ENCODE measurements at places on chromosomes 12 and 14.
A peak's percentile ranks its signal among the peaks of the same experiment; 100 is the strongest.

DNA sequence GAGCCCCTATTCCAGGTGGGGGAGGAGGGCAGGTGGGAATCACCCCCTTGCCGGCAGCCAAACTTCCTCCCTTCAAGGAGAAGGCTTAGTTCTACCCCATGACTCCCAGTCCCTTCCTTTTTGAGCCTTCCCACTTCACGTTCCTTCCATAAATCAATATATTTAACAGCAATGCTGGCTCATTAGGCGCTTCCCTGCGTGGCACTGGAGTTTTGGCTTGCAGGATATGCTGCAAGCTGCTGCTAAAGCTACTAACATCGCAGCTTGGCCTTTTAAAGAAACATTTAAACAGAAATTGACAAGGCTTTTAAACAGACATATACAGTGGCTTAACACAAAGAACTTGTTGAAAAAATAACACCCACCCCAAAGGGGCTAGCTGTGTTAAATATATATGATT, 308.0 kb upstream of the FKBP4 start:
- no peak for DNase-seq

DNA sequence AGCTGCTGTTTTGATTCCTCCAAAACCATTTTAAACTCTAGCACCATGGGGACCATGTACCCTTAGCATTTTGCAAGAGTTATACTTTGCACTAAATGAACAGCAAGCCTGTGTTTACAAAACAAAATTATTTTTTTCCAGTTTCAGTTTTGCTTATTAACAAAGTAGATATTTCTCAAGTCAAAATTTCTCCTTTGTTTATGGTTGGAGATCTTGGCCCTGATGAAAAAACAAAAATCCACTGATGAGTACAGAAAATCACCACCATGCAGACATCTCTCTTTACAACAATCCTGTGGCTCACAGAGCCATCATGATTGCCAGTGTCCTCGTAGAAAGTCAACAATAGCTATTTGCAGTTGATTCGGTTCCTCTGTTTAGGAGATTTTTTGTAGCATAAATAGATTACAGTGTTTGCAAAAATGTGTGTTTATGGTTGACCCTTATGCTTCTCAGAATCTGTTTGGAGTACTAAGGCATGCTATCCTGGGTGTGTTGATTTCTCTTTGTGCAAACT, 201.1 kb upstream of the NUDT4 start:
- no peak for DNase-seq

DNA sequence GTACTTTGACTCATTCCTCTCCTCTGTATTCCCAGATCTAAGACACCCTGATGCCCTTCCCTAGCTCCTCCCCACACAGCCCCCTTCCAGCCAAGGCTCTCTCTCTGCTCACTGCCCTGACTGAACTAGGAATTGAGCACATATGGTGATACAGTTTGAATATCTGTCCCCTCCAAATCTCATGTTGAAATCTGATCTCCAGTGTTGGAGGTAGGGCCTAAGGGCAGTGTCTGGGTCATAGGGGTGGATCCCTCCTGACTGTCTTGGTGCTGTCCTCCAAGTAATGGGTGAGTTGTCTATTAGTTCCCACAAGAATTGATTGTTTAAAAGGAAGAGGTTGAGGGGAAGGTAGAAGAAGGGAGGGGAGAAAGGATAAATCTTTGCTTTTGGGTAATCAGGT, 17.4 kb downstream of the CMKLR1 start:
- DNase-seq: no peak

DNA sequence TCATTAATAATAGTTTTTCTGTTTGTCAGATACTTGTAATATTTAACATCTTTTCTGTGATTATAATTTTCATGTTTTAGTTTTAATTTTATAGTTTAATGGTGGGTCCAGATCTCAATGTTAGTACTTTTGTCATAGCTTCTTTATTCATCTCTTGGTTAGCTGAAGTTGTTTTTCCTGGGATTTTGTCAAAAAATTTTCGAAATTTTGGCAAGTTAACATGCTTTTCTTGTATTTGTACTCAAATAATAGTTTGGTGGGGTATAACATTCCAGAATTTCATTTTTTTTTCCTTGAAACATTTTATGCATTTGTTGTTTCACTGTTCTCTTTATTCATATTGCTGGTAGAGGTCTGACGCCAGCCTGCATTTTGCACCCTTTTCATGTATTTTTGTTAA, 45.5 kb downstream of the KTN1 start:
- no peak for DNase-seq

DNA sequence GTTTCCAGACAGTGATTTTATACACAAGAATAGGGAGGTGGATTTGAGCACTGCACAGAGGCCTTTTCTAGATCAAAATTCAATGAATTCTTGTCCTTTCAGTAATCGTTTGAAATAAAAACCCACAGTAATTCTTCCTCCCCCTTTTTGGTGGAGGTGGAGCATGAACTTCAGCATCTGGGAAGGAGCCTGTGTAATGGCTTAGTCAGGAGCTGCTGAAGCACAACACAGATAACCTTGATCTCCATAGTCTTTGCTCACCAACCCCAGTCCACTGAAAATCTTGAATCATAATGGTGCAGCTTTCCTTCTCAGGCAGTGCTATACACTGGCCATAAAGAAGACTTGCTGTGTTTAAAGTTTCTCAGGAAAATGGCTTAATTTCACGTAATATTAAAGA, 6.4 kb upstream of the TBPL2 start:
- DNase-seq: no peak

DNA sequence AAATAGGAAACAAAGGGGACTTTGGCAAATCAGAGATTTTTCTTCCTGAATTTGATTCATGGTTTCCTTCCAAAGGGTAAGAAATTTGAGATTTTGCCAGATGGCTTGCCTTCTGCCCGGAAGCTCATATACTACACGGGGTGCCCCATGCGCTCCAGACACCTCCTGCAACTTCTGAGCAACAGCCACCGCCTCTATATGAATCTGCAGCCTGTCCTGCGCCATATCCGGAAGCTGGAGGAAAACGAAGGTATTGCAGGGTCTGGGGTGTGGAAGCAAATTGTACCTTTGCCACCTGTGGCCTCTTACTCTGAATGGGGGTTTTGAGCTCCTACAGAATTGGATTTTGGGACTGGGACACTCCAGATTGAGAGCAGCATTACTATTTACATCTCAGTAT, 63.5 kb downstream of the FRMD6 start:
- no peak for DNase-seq

GRCh38 chr14:91356181-91356763, 61.3 kb downstream of the CCDC88C start:
- no peak for DNase-seq

DNA sequence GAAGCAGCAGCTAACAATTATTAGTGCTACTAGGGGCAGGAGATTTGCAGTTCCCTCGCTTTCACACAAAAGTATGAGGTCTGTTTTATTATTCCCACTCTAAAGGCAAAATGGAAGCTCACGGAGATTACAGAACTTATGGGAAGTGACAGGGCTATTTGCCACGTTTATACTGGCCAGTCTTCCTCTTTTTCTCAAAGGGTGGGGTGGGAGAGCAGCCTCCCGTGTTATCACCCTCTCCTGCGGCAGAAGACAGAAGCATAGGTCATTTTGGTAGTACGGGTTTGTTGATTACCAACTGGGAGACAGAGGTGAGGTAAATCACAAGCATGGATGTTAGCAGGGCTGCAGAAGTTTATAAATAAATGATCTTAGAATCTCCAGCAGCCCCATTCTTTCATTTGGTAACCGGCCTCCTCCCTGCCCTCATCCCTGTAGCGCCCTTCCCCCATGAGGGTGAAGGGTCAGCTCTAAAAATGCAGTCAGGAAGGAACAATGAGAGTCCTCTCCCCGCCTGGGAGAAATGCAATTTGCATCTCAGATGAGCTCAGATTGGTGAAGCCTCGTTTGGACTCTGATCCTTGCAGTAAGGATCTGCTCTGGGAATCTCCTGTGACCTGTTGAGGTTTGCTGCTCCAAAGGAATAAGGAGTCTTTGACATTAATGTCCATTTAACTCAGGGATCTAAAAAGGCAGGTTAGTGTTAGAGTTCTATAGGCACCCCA, 44.7 kb upstream of the SINHCAF start:
- no peak for DNase-seq

- DNase-seq: no peak
Observed at GRCh38 chr14:52349731-52350130, 35.6 kb downstream of the PTGER2 start.

DNA sequence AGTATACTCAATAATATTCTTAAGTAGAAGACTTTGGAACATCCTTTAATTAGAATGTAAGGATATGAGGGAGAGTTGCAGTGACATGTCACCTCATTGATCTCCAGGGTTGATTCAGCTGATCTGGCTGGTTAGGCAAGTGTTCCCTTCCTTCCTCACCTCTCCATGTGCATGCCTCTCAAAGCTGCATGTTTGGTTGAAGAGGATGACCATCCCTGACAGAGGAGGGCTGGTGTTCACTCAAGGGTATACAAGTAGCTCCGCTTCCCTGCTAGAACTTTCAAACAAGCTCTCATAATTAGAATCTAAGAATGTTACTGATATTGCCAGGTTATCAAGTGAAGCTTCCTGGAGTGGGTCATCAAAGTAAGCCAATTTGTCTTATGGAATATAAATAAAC, 341.1 kb upstream of the FLRT2 start:
- no peak for DNase-seq

- peak; percentile 54 for DNase-seq
Observed at GRCh38 chr12:53218551-53219291, 11.7 kb upstream of the ITGB7 start.

DNA sequence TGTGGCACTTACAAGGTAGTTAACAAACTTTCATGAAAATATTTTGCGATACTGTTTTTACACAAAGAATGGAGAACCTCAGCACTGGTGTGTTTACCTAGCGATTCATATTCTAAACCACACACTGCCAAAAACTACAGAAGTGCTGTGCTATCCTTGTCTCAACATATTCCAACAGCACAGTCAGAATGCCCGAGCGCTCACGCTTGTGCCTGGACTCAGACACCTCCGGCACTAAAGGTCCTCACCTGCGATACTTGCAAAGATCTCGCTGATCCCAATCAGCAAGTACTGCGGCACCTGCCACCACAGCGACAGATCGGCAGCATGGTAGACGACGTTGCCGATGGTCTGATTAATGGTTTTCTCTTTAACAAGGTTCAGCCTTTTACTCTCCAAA, 23.2 kb downstream of the SLC15A4 start:
- no peak for DNase-seq

DNA sequence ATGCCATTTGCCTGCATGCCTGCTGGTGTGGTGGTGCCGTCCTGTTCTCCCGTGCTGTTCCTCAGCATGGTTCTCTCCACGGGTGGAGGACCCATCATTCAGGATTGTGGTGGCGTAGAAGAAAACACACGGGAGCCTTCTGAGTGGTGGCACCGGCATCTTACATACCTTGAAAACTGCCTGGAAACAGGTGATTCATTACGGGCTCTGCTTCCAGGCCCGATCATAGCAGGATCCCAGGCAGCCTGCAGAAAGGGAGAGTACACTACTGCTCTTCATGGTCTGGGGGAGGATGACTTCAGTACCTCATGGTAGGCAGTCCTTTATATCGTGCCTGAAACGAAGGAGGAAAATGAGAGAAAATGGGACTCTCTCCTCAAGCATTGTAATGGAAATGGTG, 66.6 kb upstream of the KCNA5 start:
- DNase-seq: no peak

DNA sequence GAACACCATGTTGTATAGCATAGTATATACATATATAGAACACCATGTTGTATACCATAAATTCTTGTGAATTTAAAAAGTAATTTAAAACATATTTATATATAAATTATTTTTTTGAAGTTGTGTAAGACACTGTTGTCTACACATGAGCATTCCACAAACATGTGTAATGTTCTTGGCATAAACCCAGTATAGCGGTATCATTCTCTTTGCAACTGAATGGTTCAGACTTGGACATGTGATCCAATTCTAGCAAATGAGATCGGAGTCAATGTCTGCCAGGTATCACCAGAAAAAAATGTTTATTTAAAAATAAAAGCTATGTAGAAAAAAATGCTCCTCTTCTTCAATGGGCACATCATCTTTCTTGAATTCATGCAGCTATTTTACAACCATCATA, 33.9 kb downstream of the CEP290 start:
- no peak for DNase-seq

DNA sequence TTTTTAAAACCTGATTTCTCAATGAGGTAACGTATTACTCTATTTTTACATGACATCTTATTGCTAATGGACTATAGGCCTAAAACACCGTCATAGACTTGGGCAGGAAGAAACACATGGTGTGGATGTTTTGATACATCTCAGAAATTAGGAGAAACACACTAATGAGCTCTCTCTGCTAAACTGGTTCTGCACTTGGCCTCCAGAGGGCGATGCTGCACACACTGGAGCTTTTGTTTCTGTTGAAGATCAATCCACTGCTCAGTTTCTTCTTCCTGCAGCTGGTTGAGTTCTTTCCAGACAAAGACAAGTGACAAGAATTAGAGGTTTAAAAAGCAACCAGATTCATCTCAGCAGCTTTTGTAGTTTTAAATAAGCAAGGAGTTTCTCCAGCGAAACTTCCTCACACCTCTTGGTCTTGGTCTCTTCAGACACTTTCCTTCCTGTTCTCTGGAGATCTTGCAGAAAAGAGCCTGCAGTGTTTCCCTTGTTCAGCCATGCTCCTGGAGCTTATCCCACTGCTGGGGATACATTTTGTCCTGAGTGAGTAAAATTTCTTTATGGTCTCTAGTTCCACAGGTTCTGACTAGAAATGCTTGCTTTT, 178.5 kb upstream of the OR4E1 start:
- peak; percentile 65 for DNase-seq

- DNase-seq: no peak
Observed at GRCh38 chr12:26845984-26846383, 13.0 kb upstream of the ITPR2 start.

DNA sequence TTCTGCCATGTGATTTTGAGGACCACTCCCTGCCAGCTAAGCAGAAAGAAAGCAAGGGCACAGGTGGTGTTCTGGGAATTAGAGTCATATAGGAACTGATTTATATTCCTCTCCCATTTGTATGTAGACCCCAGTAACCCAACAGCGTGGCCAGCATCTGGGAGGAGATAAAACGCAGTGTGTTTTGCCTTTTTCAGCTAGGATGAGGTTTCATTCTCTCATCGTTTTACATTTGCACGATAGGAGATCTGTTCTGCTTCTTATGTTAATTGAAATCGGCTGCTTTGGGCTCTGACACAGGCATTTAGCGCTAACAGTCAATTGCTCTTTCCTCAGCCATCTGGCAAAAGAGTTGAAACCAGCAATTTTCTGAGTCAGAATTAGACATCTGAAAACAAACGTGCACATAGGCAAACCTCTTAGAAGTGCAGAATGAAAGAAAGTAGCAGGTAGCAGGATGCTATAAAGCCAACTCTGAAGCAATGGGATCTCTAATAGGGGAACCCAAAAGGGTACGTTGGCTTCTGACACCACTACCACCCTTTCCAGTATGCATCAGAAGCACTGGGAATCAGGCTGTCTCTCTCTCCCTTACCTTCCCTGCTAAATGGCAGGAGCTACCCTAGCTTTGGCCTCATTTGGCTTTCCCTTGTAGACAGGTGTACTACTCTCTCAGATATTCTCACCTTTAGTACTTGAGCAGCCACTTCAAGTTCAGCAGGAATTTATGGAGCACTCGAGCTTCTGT, 219.1 kb downstream of the PHLDA1 start:
- no peak for DNase-seq

GRCh38 chr12:126432780-126433179, 1367.5 kb downstream of the AACS start:
- no peak for DNase-seq

GRCh38 chr14:94538070-94538740, 23.0 kb upstream of the SERPINA4 start:
- DNase-seq: no peak

GRCh38 chr14:54936816-54937215, 34.2 kb upstream of the GCH1 start:
- DNase-seq: no peak

GRCh38 chr12:22014041-22014782, 31.8 kb upstream of the CMAS start:
- no peak for DNase-seq

GRCh38 chr12:52527121-52527800, 7.1 kb upstream of the KRT5 start:
- DNase-seq: peak; percentile 46
